ENCODE measurements at places on chromosomes 7 and 10.

DNA sequence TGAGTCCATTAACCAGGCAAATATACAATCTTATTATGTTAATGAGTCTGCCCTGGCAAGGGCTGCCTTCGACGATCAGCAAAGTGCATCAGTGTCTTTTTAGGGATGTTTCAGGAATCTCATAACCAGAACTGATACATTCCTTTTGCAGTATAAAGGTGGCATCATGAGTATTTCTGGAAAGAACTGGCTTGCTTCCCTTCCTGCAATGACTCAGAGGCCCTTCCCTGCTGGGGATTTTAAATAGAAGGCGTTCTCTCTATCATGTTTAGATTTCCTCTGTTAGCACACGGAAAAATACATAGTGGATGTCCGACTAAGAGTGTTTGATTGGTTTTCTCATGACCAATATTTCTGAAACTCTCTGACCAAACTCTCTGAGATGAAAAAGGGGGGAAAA lies 1.8 kb downstream of the NPS start:
- no peak for DNase-seq

DNA sequence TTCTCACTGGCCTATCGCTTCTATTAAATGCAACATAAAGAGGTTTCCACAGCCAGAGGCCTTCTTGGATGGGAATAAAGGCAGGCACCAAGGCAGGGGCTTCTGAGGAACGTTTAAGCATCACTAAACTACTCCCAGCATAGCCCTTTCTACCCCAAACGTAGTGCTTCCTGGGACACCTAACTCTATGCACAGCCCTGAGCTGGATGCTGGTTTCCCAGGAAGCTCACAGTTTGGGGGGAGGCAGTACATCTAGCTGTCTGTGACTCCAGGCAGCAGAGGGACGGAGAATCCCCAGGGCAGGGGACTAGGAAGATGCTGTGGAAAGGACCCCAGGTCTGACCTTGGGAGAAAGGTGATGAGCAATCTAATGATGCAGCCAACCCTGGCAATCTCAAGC lies 192.8 kb upstream of the ZMIZ1 start:
- DNase-seq: no peak

DNA sequence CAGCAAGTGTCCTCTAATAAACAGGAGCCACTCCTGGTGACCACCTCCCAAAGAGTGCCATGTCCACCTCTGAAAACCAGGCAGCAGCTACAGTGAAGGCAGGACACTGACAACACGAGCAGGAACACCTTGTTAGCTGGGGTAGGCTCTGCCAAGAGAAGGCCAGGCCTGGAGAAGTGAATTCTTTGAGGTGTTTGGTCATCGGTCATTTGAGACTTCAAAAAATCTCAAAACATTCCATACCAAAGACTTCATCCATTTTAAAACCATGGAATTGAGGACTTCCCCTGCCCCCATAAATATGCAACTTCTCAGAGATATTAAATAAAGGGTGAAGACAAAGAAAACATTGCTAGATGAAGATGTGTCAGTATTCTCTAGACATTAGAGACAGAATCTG lies 28.4 kb upstream of the OPALIN start:
- DNase-seq: no peak

DNA sequence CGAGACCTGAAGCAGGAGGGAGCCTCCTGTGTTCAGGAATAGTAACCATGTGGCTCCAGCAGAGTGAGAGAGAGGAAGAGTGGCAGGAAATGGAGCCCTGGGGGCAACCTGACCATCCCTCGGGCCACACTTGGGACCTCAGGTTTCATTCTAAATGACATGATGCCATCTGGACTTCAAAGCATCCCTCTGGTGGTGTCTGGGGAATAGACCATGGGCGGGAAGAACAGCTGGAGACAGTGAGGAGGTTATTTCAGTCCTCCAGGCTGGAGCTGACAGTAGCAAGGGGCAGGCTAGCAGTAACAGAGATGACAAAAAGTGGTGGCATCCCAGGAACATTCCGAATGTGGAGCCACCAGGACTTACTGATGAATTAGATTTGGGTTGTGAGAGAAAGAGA lies 44.8 kb downstream of the AKR1B1 start:
- DNase-seq: no peak

- no peak for DNase-seq
These were observed 13.9 kb downstream of the FLNC start for GRCh38 chr7:128843938-128844621.

DNA sequence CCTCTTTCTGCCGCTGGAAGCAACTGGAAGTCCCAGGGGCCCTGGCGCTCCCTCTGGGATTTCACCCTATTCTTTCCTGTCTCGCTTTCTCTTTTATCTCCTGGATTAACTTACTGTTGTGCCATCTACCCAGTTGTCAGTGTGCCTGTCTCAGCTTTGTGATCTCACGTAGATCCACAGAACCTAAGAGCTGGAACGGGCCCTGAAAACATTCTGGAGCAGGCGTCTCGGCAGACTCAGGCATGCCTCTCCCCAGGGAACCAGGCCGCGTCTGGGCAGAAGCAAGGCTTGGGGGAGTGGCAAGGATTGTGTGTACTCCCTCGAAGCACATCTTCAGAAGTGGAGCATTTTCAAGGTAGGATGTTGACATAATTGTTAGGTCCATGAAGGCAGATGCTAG lies 87.2 kb downstream of the KCNMA1 start:
- DNase-seq: no peak

GRCh38 chr7:121138262-121138933 lies 149.9 kb downstream of the CPED1 start:
- no peak for DNase-seq

- DNase-seq: no peak
These were observed 5.1 kb downstream of the TSPAN14 start for GRCh38 chr10:80459047-80459865.

DNA sequence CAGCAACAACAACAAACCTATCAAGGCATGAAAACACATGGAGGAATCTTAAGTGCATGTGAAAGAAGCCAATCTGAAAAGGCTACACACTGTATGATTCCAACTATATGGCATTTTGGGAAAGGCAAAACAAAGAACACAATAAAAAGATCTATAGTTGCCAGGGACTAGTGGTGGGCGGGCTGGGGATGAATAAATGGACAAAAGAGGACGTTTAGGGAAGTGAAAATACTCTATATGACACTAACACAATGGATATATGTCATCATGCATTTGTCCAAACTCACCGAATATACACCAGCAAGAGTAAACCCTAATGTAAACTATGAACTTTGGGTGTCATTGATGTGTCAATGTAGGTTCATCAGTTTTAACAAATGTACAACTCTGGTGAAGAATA lies 89.1 kb downstream of the SEMA3E start:
- no peak for DNase-seq

- DNase-seq: no peak
These were observed 53.8 kb downstream of the PANK1 start for GRCh38 chr10:89591111-89591795.

- DNase-seq: no peak
These were observed 243.0 kb downstream of the PLXDC2 start for GRCh38 chr10:20059084-20059835.

GRCh38 chr10:127720142-127720541 lies 16.8 kb upstream of the FOXI2 start:
- no peak for DNase-seq
